ENCODE measurements at places on chromosomes 5 and 9.

DNA sequence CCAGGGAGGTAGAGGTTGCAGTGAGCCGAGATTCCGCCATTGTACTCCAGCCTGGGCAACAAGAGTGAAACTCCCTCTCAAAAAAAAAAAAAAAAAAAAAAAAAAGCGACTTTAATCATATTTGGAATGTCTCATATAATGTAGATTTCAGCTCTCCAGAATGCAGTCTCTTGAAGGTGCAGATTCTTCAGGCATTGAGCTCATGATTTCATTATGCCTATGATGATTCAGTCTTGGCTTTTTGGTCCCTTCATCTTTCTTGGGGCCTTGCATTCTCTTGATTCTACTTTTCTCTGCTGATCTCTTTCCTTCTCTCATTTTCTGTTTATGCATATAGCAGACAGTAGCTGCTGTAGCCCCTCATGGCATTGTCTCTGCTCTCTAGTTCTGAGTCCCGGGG is 22.9 kb downstream of the KDM4C start:
- DNase-seq: no peak

DNA sequence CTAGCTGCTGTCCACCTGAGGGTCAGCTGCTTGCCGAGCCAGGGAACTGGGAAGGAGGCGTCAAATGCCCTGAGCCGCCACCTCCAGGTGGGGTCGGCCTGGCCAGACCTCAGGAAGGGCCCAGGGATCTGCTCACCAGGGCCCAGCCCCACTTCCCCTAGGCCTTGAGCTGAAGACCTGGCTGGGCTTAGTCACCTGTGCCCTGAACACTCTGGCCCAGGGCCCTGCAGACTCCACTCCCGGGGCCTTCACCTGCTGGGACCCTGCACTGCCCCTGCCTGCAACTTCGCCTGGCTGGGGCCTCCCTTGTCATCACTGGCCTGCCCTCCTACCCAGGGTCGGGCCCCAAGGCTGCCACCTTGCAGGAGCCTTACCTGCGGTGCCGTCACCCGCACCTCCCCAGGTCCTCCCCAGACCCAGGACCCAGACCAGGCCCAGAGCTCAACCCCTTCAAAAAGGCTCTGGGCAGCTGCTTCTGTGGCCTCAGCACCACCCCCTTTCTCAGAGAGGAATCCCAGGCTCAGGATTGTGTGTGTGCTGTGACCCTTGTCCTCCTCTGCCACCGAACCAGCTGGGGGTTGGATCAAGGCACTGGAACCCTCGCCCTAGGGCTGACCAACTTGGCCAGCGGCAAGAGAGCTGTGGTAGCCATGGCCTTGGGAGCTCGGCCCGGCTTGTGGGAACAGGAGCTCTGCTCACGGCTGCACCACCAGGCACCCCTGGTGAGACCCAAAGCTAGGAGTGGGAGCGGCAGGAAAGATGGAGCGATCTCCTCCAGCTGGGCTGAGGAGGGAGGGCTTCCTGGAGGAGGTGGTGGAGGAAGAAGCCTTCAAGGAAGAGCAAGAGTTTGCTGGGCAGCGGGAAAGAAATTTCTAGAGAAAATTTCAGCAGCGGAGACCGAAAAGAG is 1.2 kb upstream of the NELFB start:
- no peak for DNase-seq

- no peak for DNase-seq
Measured at GRCh38 chr5:88952996-88953643, 70.1 kb upstream of the MEF2C start.

DNA sequence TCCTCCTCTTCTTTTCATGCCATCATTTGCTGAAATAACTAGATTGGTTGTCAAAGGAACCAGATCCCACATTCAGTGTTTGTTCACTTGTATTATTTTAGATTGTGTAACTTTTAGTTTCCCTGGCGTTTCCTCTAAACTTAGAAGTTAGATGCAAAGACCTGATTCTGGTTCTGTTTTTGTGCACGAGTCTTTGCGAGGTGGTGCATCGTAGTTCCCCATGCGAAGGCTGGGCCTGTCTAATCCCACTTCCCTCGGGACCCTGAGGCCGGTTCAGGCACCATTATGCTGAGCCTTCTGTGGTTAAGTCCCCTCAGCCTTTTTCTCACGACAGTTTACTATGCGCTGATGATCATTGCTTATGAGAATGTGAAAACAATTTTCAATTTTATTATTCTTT is 219.1 kb upstream of the OTULINL start:
- DNase-seq: no peak

DNA sequence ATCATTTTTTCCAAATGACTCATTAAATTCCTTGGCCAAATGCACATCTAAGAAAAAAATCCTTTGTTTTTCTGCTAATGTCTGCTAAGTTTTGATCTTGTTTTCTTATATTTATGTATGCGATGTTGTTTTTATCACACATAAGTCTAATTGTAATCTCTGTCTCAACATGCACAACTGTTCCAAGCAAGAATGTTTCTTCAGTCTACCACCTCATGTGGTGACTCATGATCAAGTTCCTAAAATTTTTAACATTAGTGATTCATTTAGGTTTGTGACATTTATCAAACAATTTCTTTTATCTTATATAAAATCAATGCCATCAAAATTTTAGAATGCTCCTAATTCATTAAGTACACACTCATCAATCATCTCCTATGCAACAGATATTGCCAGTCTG is 763.9 kb upstream of the FAM174A start:
- no peak for DNase-seq

DNA sequence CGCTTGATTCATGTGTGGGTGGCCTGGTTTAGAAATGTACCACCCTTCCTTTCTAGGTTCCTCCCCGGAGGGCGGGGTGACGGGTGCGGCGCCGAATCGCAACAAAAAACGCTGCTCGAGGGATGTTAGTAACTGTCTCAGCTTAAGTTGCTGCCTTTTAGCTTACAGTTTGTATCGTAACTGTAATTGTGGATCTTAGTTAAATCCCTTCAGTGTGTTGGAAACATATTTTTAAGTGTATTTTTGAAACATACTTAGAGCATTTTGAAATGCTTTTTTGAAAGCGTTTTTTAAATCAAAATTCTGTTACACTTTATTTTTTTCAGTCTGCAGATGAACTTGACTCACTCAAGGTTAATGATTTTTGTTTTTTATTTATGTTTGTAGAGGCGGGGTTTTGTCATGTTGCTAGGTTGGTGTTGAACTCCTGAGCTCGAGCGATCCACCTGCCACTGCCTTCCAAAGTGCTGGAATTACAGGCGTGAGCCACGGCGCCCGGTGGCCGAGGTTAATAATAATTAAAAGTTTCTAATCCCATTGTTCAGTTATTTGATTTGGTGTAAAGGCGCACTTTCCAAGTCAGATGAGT is 997 bp upstream of the CHD1 start:
- no peak for DNase-seq

DNA sequence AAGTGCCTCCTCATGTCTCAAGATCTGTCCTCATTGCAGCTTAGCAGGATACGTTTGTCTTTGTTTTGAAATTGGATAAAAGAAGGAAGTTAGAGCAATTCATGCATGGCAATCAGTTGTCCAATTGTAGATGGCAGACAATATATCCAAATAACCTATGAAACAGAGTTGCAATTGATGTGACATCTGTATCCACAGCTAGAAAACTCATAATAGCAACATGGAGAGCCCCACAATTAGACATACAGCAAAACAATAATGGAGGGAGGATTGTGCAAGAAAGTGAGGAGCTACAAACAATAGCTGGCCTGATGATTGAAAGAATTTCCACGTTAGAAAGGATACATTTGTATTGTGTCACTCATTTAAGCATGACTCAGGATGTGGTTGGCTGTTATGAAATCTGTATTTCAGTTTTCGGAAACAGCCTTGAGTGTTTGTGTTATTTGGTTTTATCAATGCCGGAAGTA is 132.0 kb downstream of the FAM174A start:
- no peak for DNase-seq

DNA sequence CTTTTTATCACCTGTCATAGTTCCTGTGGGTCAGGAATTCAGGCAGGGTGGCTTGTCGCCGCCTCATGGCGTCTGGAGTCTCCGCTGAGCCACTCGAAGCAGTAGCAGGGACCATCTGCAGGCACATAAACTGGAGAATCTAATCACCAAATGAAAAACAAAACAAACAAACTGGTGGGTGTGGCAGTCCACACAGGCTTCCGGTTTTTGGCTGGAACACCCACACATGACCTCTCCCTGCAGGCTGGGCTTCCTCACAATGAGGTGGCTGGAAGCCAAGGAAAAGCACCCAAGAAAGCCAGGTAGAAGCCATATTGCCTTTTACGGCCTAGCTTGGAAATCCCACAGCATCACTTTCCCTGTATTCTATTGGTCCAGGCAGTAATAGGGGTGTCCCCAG is 197.0 kb downstream of the SYK start:
- no peak for DNase-seq

DNA sequence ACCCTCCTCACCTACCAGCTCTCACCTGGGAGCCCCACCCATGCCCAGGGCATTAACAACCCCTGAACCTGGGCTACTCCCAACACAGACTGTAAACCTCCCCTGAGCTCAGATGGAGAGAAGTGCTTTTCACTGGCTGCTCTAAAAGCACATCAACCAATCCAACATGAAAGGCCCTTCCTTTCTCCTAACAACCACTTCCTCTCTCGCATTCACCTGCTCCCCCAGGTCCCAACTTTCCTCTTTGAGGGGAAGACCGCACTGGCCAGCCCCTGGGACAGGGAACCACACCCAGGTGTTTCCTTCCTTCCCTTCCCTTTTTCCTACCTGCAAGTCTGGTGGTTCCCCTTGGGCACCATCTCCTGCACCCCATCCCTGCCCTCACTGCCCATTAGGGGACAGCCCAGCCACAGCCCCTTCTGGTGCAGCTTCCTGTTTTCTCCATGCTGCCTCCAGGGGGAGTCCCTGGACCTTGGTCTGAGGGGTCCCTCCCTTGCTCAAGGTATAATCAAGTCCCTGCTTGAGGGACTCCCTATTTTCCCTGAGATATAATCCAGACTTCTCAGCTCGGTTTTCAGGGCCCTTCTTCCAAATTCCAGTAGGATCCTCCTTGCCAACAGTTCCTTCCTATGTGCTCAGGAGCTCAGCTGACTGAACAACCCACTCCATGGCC is 30.5 kb upstream of the DAB2IP start:
- DNase-seq: peak; percentile 18

GRCh38 chr9:20651939-20652338 is 29.6 kb upstream of the MLLT3 start:
- no peak for DNase-seq

GRCh38 chr9:89428901-89429890 is 68.7 kb downstream of the SEMA4D start:
- DNase-seq: peak; percentile 57

- no peak for DNase-seq
Measured at GRCh38 chr5:140176031-140176387, 1.0 kb downstream of the CYSTM1 start.

- DNase-seq: no peak
Measured at GRCh38 chr5:150122158-150122510, 33.5 kb downstream of the PDGFRB start.

DNA sequence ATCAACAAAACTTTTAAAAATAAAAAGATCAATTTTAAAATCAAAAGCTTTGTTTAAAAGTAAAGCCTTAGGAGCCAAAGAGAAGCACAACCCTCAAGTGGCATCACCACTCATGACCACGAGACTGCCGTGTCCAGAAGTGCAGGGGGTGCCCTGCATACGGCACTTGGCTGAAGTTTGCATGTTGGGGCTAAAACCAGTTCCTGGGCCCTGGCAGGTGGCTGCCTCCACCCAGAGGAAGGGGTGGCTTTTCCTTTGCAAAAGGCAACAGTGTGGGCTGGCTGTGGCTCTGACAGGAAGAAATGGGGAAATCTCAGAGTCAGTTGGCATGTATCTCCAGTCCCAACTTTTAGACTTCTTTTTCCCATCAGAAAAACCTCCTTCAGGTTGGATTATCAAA is 15.3 kb downstream of the TRMO start:
- DNase-seq: no peak

- DNase-seq: no peak
Measured at GRCh38 chr5:159034083-159034824, 65.5 kb downstream of the EBF1 start.

DNA sequence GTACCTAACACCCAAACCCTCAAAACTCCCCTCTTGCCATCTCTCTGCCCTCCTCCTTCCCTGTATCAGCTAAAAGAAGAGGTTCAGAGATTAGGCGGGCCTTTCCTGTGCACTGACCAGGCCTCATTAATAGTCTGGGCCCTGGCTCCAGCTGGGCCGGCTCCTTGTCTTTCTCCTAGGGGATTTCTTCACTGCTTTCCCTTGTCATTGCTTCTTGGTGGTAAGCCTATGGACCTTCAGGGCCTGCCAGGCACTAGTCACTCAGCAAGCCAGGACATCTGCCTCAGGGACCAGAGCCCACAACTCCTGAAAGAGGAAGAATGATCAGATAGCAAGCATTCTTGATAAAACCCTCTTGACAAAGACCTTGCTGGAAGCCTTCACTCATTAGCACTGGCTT is 50.9 kb downstream of the MRRF start:
- DNase-seq: no peak

DNA sequence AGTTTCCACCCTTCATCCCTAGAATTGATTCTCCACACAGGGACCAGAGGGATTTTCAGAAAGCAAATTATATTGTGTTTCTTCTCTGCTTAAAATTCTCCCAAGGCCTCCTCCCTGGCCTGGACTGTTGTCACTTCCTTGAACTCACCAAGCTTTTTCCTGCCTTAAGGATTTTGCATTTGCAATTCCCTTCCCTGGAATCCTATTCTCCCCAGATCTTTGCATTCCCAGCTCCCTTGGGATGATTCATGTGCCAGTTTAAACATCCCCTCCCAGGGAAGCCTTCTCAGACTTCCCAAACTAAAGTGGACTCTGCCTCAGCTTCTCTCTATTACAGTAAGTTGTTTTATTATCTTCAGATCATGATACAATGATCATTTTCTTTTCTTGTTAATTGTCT is 35.2 kb upstream of the PDE8B start:
- DNase-seq: no peak

DNA sequence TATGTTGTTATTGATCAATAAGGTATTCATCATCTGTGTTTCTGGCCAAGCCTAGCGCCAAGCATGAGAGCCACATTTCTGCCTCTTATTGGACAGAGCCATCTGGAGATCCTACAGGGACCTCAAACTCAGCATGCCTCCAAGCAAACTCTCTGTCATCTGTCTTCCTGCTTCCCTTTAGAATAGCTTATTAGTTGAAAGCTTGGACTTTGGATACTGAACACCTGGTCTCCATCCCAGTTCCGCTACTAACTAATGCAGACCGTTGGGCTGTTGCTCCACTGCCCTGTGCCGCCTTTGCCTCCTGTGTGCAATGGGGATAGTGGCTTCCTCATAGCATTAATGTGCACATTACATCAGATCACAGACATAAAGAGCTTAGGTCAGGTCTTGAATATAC is 65.5 kb downstream of the MAP1B start:
- DNase-seq: no peak

- no peak for DNase-seq
Measured at GRCh38 chr9:5756633-5757032, 76.3 kb downstream of the ERMP1 start.
